Progenitor cell of endocrine pancreas (in vitro differentiated cells): ENCODE measurements at places on chromosomes 16 and 17.

GRCh38 chr16:88023366-88023765, 72.1 kb downstream of the BANP start:
- DNase-seq = no peak

DNA sequence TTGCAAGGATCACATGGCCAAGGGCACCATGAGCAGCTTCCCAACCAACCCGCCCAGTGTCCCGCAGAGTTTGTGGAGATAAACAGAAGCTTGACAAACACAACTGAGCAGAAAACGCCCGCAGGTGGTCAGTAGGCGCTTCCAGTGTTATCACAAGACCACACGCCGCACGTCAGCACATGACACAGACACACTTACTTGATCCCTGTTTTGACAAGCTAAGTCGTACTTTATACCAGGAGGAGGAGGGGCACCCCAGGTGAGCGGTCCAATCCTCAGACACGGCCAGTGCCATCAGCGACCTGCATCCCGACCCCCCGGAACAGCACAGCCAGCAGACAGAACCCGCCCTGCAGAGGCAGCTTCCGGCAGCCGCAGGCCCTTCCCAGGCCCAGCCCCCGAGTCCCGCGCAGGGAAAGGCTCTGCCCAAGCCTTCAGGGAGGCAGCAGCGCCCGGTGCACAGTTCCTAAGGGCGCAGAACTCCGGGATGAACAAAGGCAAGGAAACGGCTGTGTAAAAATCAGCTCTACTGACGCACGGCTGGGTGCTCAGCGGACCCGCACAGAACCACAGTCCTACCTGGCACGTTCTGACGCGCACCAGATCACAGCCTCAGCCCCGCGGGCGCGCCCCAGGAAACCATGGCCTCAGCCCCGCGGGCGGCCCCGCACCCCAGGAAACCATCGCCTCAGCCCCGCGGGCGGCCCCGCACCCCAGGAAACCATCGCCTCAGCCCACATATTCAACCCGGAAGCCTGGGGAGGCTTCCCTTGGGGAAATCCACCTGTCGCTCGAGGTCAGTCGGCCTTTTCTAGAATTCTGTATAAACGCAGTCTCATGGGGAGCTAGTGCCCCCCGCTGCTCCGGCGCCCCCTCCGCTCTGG, 27.8 kb downstream of the AXIN1 start:
- no peak for DNase-seq

- DNase-seq = no peak
Measured at GRCh38 chr16:66486773-66487579, 59.9 kb downstream of the BEAN1 start.

- no peak for DNase-seq
Measured at GRCh38 chr16:89863741-89864526, 9.5 kb upstream of the TCF25 start.

DNA sequence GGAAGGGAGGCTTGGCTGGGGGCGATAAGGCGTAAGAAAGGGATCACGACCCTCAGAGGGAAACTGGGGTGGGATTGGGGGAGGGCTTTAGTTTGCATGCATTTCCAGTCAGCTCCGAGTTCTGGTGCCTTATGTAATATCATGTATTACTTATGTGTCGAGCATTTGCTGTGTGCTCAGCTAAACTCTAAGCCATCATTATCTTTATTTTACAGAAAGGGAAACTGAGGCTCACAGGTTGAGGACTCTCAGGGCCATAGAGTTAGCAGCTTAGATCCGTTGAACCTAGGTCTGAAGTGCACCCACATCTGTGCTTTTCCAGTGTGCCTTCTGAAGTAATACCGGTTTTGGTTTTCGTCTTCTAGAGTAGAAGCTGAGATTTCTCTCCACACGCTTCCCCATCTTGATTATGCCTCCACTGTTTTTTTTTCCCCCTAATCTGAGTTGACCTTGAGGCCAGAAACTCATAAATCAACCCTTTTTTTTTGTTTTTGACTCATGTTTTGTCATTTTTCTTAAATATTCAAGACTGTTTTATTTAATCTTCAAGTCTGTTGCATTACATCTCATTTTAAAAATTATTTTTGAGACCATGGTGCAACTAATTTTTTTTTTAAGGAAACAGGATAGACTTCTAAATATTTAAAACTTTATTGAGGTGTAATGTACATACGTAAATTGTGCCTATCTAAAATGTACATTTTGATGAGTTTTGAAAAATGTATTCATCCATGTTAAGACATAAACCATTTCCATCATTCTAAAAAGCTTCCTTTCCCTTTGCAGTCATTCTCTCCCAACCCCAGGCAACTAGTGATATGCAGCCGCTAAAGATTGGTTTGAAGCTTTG, 741 bp downstream of the CYB5B start:
- DNase-seq = no peak
